ENCODE measurements at places on chromosomes 2 and 18.

GRCh38 chr2:98091738-98092137 is 4.8 kb downstream of the VWA3B start:
- no peak for DNase-seq

DNA sequence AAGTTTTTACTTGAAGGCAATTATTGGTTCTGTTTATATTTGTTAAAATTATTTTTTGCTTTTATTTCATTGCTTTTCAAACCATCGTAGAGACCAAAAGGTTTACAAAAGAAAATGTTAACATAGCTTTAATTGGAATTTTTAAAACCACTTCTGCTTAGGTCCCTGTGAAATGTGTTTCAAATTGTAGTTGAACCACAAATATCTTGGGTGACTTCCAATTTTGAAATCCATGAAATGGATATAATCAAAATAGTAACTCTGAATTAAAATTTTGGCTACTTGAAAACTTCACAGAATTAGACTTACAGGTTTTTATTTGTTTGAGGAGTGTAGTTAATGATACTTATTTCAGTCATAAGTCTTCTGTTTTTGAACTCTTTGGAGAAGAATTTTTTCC is 3.1 kb upstream of the SPAG16 start:
- no peak for DNase-seq

DNA sequence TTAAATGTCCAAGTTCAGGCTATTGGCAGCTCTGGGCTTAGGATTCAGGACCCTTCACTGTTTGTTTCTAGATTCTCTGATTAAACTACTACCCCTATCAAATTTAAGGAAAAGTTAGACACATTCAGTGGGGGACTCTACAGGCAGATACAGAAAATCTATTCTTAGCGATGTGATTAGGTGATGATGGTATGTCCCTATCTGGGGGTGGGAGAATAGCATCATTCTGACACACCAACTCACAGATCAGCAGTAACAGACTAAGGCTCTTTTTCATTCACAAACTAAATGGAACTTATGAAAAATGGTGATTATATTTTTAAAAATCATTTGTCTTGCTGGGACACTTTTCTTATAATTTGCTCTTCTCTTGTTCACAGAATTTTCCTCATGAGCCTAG is 232.9 kb upstream of the CDH2 start:
- no peak for DNase-seq

- DNase-seq: no peak
These were observed 471.1 kb upstream of the MEX3C start for GRCh38 chr18:51668607-51669006.

GRCh38 chr2:127649100-127649611 is 3.2 kb downstream of the GPR17 start:
- DNase-seq: no peak

DNA sequence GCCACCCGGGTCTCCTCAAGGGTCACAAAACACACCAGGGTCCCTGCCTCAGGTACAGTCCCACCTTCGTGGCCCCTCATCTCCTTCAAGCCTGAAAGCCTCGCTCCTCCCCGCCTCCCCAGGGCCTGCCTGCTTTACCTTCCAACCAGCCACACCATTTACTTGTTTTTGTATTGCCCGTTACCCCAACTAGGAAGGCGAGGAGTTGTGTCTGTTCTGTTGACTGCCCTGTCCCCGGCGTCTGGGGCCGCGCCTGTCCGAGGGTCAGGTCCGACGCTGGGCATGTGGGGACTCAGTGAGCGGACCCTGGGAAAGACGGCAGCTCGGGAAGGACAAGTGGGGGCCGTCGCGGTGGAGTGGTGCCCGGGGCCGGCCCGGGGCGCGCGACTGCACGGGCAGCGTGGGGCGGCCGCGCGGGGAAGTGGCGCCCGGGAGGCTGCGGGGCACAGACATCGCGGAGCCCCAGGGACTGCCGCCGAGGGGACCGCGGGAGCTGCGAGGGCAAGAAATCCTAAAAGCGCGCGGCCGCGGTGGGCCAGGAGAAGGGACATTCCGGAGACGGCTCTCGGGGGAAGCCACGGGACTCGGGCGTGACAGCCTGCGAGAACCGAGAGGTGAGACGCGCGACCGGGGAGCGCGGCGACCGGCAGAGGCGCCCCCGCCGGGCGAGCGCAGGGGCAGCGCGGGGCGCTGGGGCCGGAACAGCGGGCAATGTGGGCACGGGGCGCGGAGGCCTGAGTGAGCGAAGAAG is 797 bp upstream of the GRHL1 start:
- peak; percentile 39 for DNase-seq

DNA sequence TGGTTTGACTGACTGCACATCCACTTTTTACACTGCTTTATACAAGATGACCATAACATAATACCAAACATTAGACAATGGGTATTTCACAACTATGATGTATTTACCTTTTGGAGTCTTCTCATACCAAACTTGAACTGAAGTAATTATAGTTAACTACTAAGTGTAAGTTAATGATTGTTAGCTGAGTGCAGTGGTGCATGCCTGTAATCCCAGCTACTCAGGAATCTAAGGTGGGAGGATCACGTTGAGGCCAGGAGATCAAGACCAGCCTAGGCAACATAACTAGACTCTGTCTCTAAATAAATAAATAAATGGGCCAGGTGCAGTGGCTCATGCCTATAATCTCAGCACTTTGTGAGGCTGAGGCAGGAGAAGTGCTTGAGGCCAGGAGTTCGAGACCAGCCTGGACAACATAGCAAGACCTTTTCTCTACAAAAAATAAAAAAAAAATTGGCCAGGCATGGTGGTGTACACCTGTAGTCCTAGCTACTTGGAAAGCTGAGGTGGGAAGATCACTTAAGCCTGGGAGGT is 44.9 kb upstream of the ORC2 start:
- no peak for DNase-seq

DNA sequence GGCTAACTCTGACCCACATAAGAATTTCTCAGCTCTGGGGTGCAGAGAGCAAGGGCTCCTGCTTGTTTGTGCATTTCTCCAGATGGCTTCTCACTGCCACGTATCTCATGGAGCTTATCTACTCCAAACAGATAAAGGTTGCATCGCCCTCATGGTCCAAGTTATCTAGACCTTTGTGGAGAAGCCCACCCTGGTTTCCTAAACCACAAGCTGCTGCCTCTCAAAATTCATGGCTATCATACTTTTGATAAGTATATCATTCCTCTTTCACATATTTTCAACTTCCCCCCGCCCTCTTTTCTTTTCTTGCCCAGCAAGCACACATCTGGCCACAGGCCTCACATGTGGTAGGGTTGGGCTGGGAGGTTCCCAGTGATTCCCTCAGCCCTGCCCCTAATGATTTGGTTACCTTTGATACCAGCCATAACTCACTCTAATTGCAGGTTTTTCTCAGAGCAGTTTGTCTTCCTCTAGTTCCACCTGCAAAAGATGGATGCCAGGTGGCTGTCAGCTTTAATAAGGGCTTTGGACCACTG is 146.0 kb downstream of the RHBDD1 start:
- DNase-seq: no peak

- no peak for DNase-seq
These were observed 87.4 kb upstream of the GLS start for GRCh38 chr2:190792956-190793888.

- no peak for DNase-seq
These were observed 3.7 kb downstream of the EEF1B2 start for GRCh38 chr2:206163251-206163880.

DNA sequence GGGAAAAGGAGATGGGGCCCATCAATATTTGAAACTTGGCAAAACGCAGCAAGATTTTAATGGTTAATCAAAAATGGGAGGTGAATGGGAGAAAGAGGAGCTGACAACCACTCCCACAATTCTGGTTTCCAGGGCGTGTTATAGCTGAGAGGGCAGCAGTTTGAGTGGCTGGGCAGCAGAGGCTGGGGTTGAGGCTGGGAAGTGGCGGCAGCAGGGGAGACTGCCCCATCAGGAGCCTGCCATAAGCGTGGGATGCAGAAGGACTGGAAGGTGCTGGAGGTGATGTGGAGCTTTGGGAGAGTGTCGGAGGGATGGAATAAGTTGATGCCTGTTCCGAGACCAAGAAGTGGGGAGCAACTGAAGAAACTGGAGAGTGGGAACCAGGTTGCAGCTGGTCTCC is 48.9 kb upstream of the SH3RF3 start:
- no peak for DNase-seq

GRCh38 chr2:88451811-88452564 is 505 bp downstream of the FOXI3 start:
- DNase-seq: peak; percentile 5

GRCh38 chr2:224668123-224668909 is 47.8 kb downstream of the CCDC195 start:
- DNase-seq: no peak

- no peak for DNase-seq
These were observed 64.1 kb downstream of the NPPC start for GRCh38 chr2:231862071-231862470.

- DNase-seq: no peak
These were observed 12.1 kb downstream of the SPIRE1 start for GRCh38 chr18:12645751-12646203.

DNA sequence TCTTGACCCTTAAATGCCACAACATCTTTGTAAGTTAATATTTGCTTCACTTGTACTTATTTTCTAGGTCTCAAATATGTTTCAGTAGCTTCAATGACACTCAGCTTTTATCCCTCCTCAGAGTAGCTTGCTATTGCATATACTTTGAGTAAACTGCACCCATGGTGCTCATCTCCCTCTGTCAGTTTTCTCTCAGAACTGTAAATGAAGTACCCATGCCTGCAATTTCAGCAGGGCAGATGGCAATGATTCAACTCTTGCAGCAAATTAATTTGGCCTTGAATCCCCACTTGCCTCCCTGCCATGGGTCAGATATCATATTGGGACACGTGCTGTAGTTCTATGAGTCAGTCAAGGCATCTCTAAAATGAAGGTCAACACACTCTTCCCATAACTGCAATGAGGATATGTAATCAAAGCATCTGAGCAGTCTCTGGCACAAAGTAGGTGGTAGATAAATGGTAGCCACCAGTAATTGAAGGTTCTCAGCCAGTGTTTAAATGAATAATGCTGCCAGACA is 225.8 kb downstream of the PIEZO2 start:
- DNase-seq: no peak

GRCh38 chr18:8656232-8656631 is 47.0 kb downstream of the RAB12 start:
- DNase-seq: no peak

Data from bone marrow (tissue), 2 donors.